ENCODE measurements at places on chromosomes 16 and 17.

DNA sequence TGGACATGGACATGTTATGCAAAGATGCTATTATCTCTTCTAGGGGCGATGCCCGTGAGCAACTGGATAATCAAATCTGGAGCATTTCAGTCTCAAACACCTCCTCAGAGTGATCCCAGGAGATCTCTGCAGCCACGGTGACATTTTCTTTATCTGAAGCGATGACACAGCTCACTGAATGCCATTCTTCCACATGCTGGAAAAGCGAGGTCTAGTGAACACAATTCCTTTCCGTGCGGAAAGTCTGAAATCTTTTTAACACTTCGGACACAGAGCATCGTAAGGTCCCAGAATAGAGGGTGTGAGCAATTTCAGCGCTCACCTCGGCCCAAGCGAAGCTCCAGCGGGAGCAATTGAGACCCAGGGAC is 531 bp upstream of the HASPIN start:
- no peak for DNase-seq

DNA sequence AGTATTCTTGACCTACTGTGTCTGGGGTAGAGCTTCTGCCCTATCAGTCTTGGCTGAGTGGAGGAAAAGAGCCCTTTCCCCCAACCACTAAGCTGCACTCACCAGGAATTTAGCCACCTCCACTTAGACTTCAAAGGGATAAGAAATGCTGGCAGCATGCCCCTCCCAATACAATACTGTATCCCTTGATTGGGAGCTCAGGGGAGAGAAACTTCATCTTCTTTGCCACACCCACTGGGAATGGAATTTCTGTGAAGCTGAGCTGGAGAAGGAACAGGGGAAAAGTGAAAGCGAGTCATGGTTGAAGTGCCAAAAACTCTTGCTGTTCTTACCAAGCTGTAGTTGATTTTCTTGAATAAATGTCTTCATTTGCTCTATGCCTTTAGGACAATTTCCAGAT is 68.8 kb downstream of the CEP112 start:
- no peak for DNase-seq

- DNase-seq, result no peak
These were observed 447.8 kb upstream of the TOM1L1 start for GRCh38 chr17:54452666-54453348.

DNA sequence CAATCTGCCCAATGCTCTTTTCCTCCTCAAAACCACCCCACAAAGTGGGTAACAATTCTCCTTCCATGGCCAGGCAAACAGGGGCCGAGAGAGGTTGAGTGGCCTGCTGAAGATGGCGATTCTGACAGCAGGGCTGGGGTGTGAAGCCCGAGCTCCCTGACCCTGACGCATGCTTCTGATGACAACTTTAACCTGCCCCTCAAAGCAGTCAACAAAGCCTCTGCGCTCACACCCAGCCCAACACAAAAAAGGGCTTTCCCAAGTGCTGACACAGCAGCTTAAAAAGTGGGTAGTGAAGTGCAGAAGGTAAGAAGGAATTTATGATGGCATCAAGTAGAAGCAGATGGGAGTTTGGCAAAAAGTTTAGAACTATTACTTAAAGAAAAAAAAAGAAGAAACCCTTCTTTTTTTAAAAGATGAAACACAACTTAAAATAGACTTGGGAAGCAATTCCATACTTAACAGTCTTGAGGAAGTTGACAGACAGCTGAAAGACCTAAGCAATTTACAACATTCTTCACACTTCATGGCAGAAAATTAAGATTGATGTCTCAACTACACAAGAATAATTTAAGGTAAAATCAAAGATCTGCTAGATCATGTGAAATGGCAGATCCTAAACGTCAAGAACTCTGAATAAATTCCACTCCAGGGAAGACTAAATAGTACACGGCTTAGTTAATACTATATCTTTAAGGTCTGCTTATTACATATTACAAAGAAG is 133.9 kb downstream of the PARN start:
- DNase-seq, result no peak

GRCh38 chr16:15887283-15887682 is 1.1 kb downstream of the CEP20 start:
- DNase-seq, result no peak

DNA sequence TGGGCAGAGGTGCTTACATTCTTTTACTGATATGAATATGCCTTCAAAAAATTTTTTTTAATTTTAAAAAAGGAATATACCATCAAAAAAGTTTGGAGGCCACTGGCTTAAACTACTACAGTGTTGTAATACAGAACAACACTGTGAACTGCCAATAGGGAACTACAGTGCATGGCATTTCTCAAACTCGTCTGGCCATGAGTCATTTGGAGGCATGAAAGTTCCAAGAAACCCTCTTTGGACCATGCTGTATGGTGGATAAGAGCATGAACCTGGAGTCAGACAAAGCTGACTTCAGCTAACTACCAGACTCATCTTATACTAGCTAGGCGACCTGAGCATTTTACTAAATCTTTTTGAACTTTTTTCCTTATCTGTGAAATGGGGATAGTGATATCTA is 9.2 kb upstream of the NF1 start:
- no peak for DNase-seq

GRCh38 chr17:68870976-68871375 is 84.2 kb downstream of the ABCA8 start:
- DNase-seq, result no peak

DNA sequence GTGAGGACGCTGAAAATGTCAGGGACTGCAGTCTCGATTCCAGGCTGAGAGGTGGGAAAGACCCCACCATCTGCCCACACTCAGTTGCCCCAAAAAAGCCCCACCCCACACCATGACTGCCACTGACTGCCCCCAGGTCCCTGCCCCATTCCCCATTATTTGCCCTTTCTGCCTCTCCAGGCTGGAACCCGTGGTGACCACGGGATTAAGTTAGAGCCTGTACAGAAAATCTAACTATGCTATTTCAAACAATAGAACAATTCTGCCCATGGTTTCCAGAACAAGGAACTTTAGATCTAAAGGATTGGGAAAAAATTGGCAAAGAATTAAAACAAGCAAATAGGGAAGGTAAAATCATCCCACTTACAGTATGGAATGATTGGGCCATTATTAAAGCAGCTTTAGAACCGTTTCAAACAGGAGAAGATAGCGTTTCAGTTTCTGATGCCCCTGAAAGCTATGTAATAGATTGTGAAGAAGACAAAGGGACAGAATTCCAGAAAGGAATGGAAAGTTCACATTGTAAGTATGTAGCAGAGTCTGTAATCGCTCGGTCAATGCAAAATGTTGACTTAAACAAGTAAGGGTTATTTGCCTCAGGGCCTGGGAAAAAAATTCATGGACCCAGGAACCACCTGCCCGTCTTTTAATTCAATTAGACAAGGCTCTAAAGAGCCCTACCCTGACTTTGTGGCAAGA is 14.4 kb downstream of the FLYWCH1 start:
- DNase-seq, result no peak

GRCh38 chr16:83021746-83022145 is 395.0 kb downstream of the CDH13 start:
- DNase-seq, result no peak

DNA sequence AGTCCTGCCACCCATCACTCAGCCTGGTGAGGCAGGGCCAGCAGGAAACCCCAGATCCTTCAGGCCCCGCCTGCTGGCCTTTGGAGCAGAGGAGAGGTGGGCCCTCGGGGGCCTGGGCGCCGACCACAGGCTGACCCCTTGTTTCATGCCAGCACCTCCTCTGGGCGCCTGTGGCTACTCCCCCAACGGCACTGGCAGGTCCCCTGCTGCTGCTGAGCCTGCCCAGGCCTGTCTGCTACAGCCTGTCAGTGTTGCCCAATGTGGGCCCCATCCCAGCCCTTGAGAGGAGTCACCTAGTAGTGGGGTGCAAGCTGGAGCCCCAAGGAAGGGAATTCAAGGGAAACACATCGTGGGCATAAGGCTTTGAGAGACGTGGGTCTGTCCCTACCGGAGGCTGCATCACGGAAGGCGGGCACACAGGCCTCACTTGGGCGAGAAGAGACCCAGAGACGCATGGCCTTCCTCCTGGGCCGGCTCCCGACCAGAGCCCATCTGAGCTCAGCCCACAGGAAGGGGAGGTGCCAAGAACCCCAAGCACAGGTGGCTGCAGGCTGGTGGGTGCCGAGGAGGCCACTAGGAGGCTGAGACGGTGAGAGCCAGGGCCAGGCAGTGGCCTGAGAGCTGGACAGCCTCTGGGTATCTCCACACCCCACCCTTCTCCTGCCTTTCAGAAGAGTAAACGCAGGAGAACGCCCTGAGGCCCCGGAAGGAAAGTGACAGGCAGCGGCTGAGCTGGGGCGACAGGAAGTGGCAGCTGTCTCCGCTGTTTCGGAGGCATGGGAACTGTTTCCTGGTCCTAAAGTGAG is 8.0 kb upstream of the FASN start:
- DNase-seq, result no peak

DNA sequence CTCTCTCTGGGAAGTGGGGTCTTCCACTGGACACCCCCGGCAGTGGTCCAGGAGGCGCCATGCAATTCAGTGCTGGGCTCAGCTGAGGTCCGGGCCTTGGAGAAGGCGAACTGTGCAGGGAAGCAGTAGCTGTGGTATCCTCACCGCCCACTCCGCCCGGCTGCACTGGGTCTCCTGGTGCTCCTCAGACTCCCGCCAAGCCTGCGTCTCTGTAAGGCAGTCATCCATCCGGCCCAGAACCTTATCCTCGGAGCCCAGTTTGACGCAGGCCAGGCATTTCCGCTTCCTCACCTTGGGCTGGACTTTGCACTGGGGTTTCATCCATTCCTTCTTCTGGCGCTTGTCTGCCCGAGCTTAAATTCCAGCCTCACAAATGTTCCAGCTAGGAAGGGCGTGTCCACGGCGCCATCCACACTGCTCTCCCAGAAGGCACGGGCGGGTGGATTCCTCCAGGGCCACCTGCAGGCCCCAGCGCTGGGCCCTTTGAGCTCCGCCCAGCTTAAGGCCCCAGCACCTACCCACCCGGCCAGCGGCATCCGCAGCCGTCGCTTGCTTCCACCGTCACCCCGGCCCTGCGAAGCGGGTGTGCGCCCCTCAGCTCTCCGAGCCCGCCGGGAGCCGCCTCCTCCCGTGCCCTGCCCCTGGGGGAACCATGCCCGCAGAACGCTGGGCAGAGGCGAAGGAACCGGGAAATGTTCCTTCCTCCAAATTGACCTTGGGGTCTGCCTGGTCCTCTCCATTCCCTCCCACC is 1884.8 kb downstream of the TP53TG3F start:
- no peak for DNase-seq

DNA sequence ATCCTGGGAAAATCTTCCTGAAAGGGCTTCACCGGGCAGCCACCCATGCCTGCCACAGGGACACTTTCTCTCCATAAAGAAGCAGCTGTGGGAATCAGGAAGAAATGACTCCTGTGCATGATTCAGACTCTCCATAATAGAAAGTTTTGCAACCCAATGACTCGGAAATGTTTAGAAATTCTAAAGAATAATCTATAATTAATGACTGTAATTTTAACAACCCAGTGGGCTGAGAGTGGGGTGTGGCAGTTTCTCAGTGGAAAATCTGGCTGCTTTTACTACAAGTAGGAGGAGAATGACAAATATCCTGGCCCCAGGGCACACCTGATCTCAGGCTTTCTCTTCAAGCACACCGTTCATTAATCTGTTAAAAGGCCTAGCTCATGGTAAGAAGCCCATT is 25.7 kb downstream of the IRF8 start:
- no peak for DNase-seq

GRCh38 chr17:40450175-40450574 is 6.9 kb downstream of the IGFBP4 start:
- DNase-seq, result no peak

DNA sequence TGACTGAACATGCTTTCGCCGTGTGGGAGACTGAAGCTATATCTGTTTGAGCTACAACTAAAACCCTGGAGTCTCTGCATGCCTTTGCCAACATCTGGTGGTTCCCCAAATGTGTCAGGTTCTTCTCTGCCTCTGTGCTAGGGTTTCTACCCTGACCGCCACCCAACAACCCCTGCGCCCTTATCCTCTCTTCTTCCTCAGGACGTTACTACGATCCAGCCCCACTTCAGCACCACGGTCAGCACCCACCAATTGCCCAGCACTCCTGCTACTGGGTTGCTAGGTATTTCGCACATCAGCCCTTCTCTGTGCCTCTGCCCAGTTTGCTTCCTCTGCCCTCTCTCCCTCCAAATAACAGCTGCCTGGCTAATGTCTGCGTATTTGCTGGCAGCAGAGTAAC is 106.3 kb upstream of the HSBP1 start:
- no peak for DNase-seq

DNA sequence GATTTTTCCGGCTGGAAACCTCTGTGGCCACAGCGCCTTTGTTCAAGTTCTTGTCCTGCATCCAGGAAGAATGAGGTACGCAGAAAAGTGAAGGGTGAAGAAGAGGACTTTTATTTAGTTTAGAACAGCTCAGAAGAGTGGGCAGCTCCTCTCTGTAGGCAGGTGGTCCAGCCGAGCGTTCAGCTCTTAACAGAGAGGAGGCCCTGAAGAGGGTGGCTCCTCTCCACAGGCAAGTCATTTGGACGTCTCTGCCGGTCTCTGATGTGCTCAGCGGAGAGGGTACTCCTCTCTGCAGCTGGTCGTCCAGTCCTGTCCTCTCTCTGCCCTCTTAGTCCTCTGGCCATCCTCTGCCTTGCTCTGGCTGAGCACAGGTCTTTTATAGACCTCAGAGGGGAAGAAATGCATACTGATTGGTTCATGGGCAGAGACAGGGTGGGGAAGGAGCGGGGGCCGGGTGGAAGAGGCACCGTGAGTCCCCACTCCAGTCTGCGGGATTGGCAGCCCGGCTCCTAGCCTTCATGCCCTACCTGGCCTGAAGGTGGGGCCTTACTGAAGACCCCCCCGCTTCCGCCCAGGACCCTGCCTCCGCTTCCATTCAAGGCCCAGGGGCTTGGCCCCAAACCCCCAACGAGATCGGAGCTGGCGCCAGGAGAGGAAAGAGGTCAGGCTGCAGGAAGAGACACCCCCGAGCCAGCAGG is 70.0 kb upstream of the NKD1 start:
- no peak for DNase-seq

DNA sequence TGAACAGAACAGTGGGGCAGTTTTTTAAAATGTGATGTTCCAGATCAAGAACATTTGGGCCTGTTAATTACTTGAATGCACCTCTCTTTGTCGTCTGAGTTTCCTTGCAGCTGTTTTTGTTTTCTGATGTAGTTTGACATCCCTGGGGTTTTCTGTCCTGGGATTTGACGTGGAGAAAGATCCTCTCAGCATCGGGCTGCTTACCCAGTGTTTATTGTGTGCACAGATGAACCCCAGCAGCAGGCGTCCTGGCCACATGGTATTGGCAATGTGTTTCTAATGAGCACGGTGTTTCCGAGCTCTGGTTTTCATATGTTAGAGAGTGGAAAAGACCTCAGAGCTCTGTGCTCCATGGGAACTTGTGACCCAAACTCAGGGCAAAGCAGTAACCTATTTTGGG is 191.1 kb upstream of the IRX3 start:
- DNase-seq, result no peak

- DNase-seq, result no peak
These were observed 7.6 kb downstream of the PHB1 start for GRCh38 chr17:49407086-49407485.

GRCh38 chr16:46900455-46901235 is 16.5 kb downstream of the GPT2 start:
- no peak for DNase-seq

DNA sequence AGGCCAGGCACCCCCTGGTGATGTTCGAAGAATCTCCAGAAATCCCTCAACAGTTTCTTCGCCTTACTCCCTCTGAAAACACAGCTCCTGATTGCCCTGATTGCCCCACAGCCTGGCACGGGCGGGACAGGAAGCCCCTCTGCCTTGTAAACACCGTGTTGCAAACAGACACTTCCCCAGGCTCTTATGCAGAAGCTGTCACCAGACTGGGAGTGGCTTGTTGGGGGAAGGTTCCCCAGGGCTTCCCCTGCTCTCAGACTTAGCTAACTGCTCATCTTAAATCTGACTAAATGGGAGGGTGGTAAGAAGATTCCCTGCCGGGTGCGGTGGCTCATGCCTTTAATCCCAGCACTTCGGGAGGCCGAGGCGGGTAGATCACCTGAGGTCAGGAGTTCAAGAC is 11.2 kb downstream of the PIK3R5 start:
- peak; percentile 81 for DNase-seq

Data from T follicular helper cell (primary cell).